ENCODE measurements at places on chromosomes 13 and 19.

GRCh38 chr13:99990126-99990977 is 8.8 kb downstream of the ZIC2 start:
- DNase-seq, result no peak

DNA sequence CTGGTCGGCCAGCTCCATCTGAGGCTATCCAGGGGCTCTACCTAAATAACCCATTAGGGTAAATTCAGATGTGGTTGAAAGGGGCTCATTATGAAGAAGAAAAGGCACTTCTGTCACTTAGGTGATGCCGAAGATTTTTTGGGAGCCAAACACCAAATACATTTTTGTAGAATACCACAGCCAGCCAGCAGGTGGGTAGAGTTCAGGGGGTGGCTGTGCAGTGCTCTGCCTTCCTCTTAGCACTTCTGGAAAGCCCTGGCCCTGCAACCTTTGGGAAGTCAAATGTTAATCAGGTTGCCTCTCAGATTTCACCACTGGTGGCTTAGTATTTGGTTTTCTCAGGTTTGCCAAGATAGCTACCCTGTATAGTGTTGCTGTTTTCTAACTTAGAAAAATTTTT is 18.5 kb upstream of the GPR18 start:
- DNase-seq, result no peak

- no peak for DNase-seq
These were observed 20.3 kb upstream of the CEACAM1 start for GRCh38 chr19:42548552-42548951.

DNA sequence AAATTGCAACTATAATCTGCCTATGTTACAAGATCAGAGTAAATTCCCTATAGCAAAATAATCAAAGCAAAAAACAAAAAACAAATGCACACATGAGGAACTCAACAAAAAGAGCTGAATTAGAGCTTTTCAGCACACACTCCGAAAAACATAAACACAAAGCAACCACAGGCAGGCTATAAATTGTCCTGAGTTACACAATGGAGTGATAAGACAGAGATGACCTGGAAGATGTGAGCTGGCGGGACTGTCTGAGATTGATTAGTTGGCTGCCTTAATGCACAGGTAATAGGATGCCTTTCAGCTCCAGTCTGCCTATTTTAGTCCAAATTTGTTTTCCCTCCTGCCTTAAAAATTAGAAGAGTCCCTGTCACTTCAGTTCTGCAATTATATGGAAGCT is 159.0 kb upstream of the FNDC3A start:
- no peak for DNase-seq

- DNase-seq, result no peak
These were observed at the start of gene SBSN for GRCh38 chr19:35528218-35529038. SBSN (minus strand) TSS chr19:35528311; CDS start chr19:35528281, 30 bp downstream.

DNA sequence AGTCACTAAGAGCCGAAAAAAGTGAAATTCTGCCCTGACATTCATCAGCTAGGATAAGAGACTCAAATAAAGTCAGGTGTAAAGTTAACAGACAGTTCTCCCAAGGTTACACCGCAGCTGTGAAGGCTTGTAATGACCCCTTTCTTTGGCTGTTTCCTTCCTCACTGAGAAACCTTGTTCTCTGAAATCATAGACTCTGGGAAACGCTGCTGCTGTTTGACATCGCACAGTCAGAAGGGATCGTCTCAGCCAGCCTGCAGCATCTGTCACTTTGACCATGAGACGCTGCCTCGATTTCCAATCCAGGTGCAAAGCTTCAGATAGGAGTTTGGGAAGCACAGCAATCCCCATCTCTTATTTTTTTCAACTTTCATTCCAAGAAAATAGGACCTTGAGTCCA is 678 bp downstream of the BCAT2 start:
- DNase-seq, result no peak

GRCh38 chr13:28603043-28603664 is 55.8 kb upstream of the POMP start:
- no peak for DNase-seq

DNA sequence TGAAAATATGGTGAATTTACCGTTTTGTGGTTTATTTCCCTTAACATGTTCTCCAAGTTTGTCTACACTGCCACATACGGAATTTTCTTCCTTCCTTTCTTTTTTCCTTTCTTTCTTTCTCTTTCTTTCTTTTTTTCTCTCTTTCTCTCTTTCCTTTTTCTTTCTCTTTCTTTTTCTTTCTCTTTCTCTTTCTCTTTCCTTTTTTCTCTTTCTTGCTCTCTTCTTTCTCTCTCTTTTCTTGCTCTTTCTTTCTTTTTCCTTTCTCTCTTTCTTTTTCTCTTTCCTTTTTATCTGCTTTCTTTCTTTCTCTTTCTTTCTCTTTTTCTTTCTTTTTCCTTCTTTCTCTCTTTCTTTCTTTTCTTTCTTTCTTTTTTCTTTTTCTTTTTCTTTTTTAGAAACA is 1962.3 kb upstream of the PCDH20 start:
- DNase-seq, result no peak

DNA sequence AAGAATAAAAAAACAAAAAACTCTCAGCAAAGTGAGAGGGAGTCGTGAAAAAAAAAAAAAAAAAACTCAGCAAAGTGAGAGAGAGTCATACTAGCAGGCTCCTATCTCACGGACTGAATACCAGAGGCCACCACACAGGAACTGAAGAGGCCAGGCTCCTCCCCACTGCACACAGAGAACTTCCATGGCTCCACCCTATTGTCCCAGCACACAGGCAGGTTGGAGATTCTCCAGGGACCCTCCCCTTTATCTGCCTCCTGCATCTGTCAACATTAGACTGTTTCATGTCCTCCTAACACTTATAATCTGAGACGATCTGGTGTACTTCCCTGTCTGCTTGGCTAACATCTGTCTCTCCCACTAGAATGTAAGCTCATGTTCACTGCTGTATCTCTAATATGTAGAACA is 37.0 kb upstream of the FARP1 start:
- DNase-seq, result no peak

DNA sequence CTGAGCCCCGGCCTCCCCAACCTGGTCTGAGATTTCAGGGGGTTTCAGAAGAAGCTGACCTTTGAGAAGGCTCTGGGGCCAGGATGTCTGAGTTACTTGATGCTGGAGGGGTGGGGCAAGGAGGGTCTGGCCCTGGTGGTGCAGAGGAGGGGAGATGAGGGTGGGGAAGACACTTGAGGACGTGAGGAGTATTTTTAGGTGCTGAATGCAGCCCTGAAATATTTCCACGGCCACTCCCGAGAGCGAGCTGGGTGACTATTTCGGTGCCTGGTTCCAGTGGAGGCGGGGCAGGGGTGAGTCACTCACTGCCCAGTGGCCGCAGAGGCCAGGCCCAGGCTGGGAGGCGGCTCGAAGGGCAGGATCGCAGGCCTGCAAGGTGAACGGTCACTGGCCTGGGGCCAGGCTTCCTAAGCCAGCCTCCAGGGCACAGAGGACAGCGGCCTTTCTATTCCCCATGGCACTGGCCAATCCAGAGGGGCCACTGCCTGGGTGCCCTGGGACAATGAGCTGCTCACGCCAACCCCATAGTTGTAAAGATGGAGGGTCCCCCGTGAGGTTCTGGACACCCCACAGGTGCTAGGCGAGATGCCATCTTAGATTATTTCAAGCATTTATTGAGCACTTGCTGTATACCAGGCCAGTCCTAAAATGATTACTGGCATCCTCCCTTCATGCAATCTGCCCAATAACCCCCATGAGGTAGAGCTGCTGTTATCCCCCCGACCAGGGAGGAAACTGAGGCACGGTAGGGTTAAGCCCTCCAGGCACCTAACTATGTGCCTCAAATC is 19.7 kb upstream of the JUND start:
- no peak for DNase-seq

DNA sequence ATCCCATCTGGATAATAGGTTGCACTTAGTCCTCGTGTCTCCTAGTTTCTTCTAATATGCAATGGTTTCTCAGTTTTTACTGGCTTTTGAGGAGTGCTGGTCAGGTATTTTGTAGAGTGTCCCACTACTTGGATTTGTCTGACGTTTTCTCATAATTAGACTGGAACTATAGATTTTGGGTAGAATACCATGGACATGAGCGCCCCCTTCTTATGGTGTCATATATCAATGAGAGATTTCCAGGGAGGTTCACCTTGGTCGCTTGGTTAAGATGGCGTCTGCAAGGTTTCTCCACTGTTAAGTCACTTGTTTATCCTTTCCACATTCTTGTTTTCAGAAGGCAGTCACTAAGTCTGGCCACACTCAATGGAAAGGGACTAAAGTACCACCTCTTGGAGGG is 6.7 kb downstream of the SOHLH2 start:
- no peak for DNase-seq

DNA sequence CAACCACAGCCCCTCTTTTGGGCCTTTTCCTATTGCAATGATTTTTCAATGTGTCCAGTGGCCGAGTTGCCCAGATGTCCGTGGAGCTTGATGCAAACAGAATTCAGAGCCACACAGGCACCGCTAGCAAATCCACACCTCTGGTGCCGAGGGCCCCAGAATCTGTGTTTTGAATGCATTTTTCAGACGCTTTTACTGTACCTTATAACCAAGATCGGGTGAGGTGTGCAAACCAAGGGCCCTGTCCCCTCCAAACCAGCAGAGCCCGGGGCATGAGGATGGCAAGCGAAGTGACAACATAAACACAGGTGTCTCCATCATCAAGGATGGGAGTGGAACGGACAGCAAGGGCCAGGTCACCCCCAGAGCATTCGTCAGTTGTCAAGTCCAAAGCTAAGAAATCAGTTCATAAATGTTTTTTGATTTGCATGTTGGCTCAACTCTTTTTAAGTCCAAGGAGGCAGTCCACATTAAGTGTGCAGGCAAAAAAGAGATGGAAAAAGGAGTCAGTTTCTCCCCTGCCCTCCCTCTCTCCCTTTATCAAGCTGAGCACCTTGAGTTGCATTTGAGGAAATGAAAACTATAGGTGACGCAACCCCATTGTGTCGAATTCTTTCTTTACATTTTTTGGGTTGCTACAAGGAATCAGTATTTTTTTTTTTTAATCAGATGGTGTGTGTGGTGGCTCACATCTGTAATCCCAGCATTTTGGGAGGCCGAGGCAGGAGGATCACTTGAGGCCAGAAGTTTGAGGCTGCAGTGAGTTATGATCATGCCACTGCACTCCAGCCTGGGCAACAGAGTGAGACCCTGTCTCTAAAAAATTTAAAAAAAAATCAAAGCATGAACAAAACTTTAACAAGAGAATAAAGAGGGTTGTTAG is 2.9 kb downstream of the CCDC8 start:
- DNase-seq, result no peak

DNA sequence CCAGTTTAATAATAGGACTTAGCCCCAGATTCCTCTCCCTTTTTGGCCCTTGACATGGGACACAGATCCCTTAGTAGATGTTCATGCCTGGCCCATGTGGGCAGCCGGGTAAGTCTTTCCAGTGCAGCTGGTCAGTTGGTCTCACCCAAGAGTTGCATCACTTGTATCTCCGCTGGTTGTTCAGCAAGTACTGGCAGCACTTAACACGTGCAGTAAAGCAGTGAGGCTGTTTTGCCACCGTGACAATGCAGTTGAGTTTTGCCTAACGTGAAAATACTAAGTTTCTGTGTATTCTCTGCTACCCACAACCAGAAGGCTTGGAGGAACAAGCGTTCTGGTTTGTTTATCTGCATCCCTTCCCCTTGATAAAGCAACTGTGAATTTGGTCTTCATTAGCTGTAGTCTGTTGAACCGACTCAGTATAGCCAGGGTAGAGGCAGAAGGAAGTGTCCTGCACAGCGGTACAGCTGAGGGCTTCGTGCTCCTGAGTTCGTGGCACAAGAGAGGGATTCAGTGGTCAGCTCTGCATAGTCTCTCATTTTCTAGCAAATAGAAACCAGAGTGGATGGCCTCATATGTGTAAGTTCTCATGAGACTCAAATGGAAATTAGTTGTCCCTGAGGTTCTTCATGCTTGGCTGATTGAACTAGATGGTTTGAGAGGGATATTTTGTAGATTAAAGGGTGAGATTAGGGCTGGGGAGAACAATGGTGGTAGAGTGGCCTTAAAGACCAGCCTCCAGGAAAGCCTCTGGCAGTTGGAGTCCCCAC is 50.3 kb downstream of the ARHGEF7 start:
- no peak for DNase-seq

- DNase-seq, result no peak
These were observed 6.7 kb upstream of the FCGBP start for GRCh38 chr19:39941151-39941550.

DNA sequence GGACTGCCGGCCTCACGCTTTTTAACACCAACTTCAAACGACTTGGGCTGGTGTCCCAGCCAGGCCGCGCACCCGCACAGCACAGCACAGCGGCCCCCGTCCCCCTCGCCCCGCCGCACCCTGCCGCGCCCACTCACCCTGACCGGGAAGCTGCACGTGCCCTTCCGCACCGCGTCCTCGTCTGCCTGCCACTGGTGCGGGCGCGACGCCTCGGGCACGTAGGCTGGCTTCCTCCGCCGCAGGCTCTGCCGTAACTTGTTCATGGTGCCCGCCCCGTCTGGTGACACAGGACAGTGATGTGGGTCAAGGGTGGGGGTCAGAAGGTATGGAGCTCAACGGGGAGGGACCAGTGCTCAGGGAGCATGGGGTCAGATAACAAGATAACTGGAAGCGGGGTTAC is 6.2 kb downstream of the NUMBL start:
- no peak for DNase-seq

DNA sequence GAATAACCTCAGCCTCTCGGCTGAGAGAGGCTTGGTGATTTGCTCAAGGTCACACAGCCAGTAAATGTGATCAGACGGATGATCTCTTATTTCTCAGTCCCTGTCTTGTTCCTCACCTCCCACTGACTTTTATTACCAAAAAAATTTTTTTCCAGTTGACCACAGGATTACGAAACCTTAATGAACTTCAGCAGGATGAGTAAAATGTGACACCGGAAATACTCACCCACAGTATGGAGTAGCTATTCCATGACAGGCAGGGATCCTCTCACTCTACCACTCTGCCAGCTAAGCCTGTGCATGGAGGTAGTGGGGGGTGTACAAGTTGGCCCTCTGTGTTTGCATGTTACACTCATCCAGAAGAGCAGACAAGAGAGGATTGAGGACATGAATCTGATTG is 916.4 kb downstream of the UQCRFS1 start:
- DNase-seq, result no peak

- no peak for DNase-seq
These were observed 92.7 kb downstream of the LHFPL6 start for GRCh38 chr13:39510316-39510695.

DNA sequence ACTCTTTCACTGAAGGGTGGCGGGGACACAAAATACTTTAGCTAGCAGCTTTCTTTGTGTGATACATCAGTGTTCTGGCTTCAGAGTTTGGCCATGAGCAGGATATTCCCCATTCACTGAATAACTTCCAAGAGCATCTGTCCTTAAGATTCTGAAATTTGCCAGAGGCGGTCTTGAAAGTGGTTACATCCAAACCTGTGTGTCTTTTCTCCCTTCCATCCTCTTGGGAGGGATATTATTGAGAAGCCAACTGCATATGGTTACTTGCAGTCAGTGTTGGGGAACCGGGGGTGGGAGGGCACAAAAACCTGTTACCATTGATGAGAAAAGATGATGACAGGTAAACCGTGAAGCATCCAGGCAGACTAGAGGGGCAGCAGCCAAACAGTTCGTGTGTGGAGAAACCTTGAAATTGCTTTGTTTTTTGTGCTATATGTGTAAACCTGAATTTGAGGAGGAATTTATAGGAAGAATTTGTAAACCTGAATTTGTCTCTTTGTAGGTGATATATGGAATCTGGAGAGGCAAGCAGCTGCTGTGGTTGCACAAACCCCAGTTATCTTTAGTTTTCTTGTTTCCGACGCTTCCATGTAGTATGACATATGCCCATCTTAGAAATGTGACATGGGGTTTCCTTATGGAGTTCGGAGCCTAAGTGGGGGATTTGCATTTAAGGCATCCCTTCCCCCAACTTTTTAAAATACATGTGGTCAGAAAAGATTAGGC is 104.8 kb downstream of the WDFY2 start:
- DNase-seq, result no peak
